ENCODE measurements at places on chromosomes 13 and 19. TPM values are rescaled to one million over a fixed set of nuclear protein-coding genes. Genes with fewer than 3 reads are reported as not detected.

Gene SHISA2
- total RNA-seq: 0.32 TPM

Gene ZNF69
- 25.5 TPM for total RNA-seq

DNA sequence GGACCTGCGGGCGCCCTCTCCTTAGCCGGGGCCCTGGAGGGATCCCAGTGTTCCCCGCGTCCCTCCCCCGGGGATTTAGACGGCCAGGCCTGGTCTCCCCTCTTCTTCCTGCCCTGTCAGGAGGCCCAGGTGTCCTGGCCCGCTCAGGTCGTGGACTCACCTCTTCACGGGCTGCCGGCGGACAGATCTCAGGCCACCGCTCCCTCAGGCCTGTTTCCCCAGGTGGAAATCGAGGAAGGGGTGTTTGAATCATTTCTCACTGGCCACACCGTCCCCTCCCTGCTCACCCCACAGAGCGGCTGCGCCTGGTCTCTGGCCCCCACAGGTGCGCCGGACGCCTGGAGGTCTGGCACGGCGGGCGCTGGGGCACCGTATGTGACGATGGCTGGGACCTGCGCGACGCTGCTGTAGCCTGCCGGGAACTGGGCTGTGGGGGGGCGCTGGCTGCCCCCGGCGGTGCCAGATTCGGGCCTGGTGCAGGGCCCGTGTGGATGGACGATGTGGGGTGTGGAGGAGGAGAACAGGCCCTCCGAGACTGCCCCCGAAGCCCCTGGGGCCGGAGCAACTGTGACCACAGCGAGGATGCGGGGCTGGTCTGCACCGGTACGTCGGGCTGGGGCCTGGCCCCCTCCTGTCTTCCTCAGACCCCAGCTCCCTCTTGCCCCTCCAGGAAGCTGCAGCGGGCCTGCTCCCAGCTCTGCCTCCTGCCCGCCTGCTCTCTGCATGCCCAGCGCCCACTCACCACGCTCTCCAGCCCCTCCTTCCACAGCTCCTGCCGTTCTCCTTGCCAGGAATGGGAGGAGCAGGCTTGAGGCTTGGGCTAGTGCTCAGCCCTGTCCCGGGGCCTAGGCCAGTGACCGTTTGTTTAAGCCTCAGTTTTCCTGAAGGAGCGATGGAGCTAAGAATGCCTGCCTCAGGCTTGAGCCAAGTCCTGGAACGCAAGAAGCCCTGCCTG, 2.5 kb downstream of the SSC5D start:
- no peak for DNase-seq

GRCh38 chr13:106302011-106302410, 233.5 kb downstream of the EFNB2 start:
- DNase-seq: no peak

DNA sequence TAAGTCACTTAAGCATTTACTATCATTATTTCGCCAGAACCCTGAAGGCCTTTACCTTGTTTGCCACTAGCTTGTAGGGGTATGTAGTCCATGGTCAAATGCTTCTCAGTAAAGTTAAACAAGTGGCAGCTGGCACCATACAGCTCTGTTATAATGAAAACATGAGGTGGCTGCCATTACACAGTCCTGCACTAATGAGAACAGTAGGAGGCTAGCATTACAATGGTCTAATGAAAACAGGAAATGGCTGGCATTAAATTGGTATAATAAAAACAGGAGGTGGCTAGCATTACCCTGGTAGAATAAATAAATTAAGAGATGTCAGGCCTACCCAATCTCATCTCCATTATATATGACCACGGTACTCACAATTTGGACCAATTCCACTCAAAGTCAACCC, 107.5 kb downstream of the PCDH17 start:
- no peak for DNase-seq

GRCh38 chr19:43777163-43777695, 3.5 kb downstream of the KCNN4 start:
- no peak for DNase-seq

Gene GGN
- total RNA-seq: 1.8 TPM

DNA sequence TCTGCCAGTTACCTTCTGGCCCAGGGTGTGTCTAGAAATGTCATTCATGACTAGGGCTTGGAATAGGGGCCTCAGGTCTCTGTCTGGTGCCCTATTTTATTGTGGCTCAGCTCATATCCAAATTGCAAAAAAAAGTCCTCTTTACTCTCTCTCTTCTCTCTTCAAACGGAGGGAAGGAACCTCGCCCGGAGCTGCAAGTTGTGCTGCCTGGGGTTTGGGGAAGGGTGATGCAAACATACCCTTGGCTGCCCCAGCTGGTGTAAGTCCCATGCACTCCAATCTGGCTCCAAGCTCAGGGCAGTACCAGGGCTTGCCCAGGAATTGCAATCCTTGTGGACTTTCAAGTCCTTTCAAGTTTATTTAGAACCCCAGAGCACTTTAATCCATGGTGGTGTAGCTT, 549.6 kb downstream of the PCDH17 start:
- no peak for DNase-seq

Gene SRRM5
- total RNA-seq: 0.52 TPM

- DNase-seq: no peak
These were observed 4.2 kb upstream of the ZNF486 start for GRCh38 chr19:20162821-20163220.

Gene SMIM17
- 0.81 TPM for total RNA-seq

- DNase-seq: no peak
These were observed 109.2 kb downstream of the FNDC3A start for GRCh38 chr13:49084961-49085360.

DNA sequence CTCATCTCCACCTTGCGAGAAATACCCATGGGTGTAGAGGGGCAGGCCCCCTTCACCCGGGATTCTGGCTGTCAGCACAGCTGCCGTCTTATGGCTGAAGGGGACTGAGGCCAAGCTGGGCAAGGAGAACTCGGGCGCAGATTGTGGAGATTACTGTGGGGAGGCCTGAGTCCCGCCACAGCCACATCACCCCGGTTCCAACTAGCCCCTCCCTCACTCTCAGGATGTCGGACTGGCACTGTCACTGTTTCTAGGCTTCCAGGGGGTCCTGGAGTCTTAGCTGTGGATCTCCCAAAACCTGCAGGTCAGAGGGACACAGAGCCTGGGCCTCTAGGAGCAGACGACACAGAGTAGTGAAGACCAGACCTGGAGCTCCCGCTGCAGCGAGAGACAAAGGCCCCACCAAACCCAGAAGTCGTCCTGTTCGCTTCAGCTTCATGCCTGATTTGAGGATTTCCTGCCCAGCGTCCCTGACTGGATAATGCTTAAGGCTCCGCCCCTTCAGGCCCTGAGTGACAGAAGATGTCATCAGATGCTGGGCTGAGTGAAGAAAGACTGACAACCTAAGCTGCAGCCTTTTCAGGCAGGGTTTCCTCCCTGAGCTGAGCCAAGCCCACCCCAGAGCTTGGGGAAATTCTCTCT, 55.8 kb downstream of the ZNF93 start:
- DNase-seq: no peak

Gene GPATCH1
- 7.6 TPM for total RNA-seq

- no peak for DNase-seq
These were observed 343.7 kb downstream of the SPRY2 start for GRCh38 chr13:79997244-79997643.

DNA sequence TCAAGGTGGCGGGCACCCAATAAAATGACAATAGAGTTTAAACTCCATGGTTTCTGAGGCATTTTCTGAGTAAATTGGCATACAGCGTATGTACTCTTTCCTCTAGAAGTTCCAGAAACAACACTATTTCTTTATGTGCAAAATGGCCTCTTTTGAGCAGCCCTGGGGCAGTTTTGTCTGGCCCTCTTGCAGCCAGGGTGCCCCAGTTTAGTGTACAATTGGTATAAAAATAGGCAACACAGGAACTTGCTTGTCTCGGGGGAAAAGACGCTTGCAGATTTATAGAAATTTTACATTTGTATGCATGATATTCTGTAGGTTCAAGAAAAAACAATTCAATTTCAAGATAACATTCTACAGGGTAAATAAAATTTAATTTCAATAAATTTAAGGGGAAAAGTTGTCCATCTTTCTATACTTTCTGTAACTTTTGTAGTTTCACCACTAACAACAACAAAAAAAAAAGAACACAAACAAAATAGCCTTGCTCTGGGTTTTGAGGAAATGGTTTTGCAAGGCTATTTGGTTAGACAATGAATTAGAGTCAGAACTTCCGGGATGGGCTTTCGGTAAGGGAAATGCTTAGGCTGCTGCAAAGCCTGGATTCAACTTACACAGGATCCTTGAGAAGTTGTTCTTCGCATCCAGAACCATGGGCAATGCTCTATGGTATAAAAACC, 45.3 kb downstream of the LRCH1 start:
- no peak for DNase-seq

- no peak for DNase-seq
These were observed 150.9 kb downstream of the TM9SF2 start for GRCh38 chr13:99652141-99652540.

GRCh38 chr19:48777720-48778119, 22.4 kb downstream of the FGF21 start:
- DNase-seq: no peak

Gene S1PR2
- 9.5 TPM for total RNA-seq

Gene LYPD3
- 1.6 TPM for total RNA-seq

Gene SWSAP1
- total RNA-seq: 4.9 TPM

Gene KIR3DL2
- not detected for total RNA-seq

Gene MAP4K1
- total RNA-seq: 8.2 TPM

DNA sequence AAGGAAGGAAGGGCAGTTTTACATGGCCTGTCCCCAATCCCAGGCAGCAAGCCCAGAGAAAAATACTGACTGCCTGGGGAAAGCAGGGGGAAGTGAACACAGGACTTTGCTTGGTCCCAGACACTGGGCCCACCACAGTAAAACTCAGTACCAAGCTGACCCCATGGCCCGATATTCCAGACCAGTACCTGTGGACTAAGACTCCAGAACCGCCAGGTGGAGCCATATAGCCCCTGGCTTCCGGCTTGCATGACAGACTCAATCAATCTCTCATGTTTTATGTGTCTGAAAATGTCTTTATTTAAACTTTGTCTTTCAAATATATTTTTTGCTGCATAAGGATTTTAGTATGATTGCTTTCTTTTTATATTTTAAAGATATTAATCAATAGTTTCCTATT, 767.9 kb upstream of the SLITRK6 start:
- no peak for DNase-seq

Gene CYP2A7
- total RNA-seq: 0.72 TPM

DNA sequence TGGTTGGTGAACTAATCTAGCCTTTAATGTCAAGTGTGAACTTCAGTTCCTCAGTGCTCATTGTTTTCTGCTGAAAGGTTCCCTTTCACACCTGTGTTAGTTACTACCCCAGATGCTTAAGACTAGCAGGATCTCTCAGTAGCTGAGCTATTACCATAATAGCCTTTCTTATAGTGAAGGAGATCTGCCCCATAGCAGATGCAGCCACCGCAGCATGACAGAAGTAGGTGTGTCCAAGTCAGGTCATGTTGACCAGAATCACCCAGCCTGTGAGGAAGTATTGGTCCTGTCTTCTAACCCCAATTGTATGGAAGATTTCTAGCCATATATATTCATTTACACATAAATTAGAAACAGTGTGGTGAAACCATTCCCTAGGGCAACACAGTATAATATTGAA, 37.3 kb downstream of the ZAR1L start:
- no peak for DNase-seq

DNA sequence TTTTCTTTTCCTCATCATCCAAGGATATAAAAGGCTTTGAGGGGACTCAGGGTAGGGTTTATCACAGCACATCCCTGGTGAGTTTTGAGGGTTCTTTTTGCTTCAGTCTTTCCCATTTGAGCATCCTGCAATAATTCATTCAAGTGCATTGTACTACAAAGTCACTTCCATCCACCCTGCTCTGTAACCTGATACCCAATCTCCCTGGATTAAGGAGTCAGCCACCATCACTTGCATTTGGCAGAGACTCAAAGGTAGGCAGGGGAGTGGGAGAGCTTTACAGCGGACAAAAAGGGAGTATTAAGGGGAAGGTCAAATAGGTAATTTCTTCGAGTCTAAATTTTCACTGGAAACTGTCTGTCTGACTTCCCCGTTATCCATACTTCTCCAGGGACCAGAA, 216.1 kb upstream of the TMTC4 start:
- DNase-seq: no peak

GRCh38 chr13:40596484-40596883, 70.0 kb downstream of the FOXO1 start:
- DNase-seq: no peak

Gene WDR88
- not detected for total RNA-seq

- no peak for DNase-seq
These were observed 93.2 kb downstream of the TUBA3C start for GRCh38 chr13:19088416-19088815.

Gene POU2F2
- 4.3 TPM for total RNA-seq

Gene CD209
- 7.5 TPM for total RNA-seq

DNA sequence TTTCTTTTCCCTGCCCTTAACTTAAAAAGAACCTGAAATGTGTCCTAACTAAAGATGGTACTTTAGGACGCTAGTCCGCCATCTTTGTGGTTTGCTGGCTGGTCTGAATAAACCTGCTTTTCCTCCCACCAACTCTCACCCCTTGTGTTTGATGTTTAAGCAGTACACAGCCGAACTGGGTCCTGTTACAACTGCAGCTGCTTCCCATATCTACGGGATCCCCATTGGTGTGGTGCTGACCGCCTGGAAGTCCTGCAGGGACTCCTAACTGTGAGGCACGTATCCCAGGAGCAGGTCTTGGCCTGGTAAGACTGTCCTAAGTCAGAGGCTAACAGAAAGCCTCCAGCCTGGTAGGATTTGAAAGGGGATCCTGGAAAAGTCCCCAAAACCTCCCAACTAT, 40.9 kb upstream of the VSTM2B start:
- DNase-seq: peak; percentile 5

- DNase-seq: no peak
These were observed 313.2 kb downstream of the SHISA2 start for GRCh38 chr13:25738342-25739196.

Gene SHANK1
- 1.1 TPM for total RNA-seq

Gene TEX29
- total RNA-seq: 0.92 TPM

Gene KLK4
- not detected for total RNA-seq

Gene CCDC169
- total RNA-seq: 2.0 TPM

DNA sequence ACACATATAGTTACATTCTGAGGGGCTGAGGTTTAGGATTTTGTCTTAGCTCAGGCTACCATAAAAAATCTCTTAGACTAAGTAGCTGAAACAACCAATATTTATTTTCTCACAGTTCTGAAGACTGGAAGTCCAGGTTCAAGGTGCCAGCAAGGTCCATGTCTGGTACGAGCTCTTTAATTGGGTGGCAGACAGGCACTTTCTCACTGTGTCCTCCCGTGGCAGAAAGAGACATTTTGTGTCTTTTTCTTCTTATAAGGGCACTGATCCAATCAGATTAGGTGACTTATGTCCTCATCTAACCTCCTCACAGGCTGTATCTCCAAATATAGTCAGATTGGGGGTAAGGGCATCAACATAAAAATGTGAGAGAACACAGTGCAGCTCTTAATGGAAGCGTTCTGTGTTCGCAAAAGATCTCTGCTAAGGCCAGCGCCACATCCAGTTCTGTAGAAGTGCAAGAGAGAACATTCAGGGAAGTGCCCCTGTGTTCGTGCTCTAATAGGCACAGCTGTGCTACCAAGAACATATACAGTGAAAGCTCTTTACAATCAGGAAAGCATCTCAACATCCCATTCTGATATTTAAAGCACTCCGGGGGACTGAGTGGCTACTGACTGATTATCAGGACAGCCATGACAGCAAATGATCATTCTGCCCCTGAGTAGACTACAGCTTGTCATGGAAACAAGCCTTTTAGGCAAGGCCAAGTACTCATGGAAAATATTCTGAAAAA, 819.2 kb downstream of the LIG4 start:
- DNase-seq: no peak
